ENCODE measurements at places on chromosomes 1 and 21.

GRCh38 chr1:56024155-56024554 lies 555.2 kb downstream of the PLPP3 start:
- DNase-seq: no peak

DNA sequence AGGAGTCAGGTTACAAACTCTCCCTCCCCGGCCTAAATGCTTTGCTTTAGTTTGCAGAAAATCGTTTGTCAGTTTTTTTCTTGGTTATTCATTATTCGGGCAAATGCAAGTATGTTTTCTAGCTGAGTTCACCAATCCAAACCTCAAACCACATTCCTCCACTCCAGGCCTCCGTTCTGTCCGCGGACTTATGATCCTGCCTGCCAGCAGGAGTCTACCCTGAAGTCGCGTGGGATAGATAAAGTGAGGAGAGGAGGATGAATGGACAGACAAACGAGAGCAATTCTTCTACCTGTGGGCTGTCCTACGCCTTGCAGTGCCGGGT lies 1.3 kb downstream of the ADAMTS1 start:
- peak; percentile 10 for DNase-seq

- no peak for DNase-seq
Observed at GRCh38 chr1:199018471-199019135, 379.8 kb downstream of the PTPRC start.

GRCh38 chr1:62356257-62356835 lies 37.1 kb upstream of the KANK4 start:
- no peak for DNase-seq

DNA sequence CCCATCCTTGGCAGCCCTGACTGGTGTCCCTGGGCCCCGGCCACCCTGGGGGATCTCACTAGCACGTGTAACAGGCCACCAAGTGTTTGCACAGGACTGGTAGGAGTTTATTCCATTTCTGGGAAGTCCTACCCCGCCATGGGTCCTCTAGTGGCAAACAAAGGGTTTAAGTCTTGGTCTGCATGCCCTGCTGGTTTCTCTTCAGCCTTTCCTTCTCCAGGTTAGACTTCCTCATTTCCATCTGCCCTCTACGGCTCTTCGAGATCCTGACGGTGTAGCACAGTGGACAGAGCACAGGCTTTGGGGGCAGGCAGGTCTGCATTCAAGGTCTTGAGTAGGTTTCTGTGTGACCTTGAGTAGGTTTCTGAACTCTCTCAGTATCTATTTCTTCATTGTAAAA lies 2.8 kb downstream of the AGTRAP start:
- DNase-seq: no peak

Measured in brain (organoid and tissue), 16 donors.